Dorsolateral prefrontal cortex (tissue), 122 donors: ENCODE measurements at places on chromosomes 16 and 17.

GRCh38 chr17:78651554-78651953, 74.4 kb upstream of the DNAH17 start:
- no peak for DNase-seq

- no peak for DNase-seq
These were observed 184.6 kb downstream of the LGALS9B start for GRCh38 chr17:20282526-20283308.

DNA sequence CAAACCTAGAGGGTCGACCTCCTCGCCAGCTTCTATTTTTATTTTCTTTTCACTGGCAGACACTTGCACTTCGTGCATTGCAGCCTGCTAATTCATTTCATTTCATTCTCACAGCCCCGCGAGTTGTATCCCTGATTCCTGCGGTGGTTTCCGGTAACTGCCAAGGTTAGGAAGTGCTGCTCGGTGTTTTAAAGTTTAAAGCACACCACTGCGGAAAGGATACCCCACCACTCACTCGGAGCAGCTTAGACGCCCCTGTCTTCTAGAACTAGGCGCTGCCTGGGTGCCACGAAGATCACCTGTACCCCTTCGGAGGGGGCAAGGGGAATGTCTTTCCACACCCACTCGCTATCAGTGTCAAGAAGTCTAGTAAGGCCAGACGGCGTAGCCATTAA, 509 bp downstream of the CNEP1R1 start:
- DNase-seq: no peak

- no peak for DNase-seq
These were observed 44.0 kb downstream of the PRAC1 start for GRCh38 chr17:48678141-48678971.

DNA sequence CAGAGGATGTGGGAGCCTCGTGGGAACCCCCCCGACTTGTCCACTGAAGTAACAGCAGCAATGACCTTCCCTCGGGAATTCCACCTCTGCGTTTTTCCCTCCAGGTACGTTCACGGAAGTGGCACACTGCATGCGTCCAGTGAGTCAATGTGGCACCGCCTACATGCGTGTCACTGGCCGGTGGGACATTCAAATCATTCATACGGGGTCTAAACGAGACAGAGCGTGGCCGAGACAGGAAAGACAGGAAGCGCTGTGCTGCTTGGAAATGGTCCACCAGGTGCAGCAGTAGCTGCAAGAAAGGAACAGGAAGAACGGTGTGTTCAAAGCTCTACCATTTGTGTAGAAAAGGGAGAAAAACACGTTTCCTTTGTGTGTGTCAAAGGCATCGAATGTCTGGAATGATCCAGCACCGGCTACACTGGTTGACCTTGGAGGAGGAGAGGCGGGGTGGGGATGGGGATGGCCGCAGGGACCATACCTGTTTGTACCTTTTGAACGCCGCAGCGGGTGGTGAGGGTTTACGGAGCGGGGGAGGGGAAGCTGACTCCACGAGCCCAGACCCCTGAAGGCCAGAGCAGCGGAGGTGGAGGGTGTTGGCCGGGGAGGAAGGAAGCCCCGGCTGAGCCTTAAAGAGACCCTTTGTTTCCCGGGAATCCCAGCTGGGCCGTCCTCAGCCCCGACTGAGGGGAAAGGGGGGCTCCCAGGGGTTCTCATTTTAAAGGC, 1.7 kb upstream of the PGAP6 start:
- no peak for DNase-seq

DNA sequence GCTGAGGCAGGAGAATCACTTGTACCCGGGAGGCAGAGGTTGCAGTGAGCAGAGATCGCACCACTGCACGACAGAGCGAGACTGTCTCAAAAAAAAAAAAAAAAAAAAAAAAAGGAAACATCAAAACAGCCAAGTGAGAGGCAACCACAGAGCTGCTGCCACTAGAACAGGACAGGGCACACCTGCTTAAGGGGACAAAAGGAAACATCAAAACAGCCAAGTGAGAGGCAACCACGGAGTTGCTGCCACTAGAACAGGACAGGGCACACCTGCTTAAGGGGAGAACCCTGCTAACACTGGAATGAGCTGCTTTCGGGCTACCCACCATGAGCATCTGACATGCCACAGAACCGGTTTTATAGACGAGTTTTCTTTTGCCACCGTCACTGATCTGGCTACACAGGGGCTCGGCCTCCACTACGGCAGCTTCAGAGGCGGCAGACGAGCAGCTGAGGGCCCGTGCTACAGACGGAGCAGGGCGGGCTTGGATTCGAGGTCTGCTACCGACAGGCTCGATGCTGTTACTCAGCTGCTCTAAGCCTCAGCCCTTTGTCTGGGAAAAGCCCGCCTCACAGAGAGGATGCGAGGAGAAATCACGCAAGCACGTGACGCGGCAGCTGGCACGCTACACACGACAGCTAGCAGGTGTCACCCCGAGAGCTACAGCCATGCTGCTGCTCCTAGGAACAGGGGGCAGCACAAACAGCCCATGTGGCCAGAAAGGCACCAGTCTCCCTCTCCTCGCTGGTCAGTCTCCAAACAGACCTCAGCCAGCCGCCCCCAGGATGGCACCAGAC, 2.0 kb downstream of the P4HB start:
- DNase-seq: no peak
